NCI-H1436 treated with DMSO at 0.1 percent for 48 hours (cell line): ENCODE measurements at places on chromosomes 6 and 20.

- DNase-seq: no peak
These were observed 135.8 kb upstream of the MAP3K7 start for GRCh38 chr6:90722648-90723047.

DNA sequence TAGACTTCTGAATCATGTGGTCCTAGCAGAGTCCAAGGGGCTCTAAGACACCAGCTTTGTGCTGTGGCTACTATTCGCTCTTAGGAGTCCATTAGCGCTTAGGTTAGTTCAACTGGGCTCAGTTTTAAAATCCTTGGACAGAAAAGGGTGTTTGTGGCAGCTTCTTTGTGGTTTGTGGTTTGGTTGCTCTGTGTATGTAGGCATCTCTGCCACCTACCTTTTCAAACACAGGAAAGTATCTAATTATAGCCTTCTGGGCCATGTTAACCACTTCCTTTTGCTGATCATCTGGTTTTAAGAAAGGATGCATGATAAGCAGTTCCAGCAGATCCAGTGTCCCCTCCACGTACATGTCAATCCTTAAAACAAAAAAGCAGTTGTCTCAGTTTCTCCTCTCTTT is 10.8 kb downstream of the GSTA4 start:
- DNase-seq: no peak

GRCh38 chr6:42935322-42935721 is 6.0 kb downstream of the CNPY3 start:
- DNase-seq: no peak

GRCh38 chr20:50302341-50303057 is 111.9 kb downstream of the CEBPB start:
- no peak for DNase-seq

DNA sequence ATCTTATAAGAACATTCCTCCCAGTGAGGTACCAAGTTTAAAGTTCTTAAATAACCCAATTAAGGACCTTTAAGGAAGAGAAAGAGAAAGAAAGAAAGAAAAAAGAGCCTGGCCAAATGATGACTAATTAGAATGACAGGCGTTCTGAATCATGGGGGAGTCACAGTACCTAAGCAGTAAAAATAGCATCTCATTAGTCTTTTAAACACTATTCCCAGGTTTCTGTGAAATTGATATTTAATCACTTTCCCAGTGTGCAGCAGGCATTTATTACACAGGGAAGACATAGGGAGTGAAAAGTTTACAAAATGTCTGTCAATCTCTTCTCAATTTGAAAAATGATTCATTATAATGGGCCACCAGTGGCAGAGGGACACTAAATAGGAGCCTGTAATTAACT is 251.4 kb upstream of the MANEA start:
- no peak for DNase-seq

- no peak for DNase-seq
These were observed 23.0 kb downstream of the USP49 start for GRCh38 chr6:41872147-41872546.

GRCh38 chr6:164069350-164069990 is 655.0 kb downstream of the QKI start:
- DNase-seq: no peak

- no peak for DNase-seq
These were observed 251.8 kb downstream of the TBC1D7 start for GRCh38 chr6:13076575-13076974.

GRCh38 chr6:116971959-116972358 is 94.9 kb downstream of the RFX6 start:
- no peak for DNase-seq

GRCh38 chr6:25458485-25458884 is 179.3 kb downstream of the CARMIL1 start:
- DNase-seq: no peak

- DNase-seq: no peak
These were observed 278.7 kb upstream of the CITED2 start for GRCh38 chr6:139653111-139653510.

DNA sequence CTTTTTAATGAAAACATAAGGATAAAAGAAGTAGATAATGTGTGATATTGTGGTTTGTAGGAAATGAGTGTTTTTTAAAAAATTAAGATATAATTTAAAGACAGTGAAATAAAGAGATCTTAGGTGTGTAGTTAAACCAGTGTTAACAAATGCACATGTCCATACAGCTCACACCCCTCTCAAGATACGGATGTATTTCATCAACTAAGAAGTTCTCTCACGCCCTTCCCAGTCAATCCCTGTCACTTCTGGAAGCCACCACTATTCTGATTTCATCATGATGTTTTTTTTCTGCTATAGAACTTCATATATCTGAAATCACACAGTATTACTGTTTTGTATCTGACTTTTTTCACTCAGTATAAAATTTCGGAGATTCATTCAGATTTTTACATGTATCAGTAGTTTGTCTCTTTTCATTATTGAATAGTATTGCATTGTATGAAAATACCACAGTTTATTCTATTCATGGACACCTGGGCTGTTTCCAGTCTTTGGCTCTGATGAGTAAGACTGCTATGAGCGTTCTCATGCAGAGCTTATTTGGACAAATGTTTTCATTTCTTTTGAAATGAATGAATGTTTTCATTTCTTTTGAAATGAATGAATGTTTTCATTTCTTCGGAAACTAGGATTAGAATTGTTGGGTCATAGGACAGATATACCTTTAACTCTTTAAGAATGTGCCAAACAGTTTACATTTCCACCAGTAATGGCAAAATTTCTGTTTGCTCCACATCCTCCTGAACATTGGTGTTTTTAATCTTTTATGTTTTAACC is 49.7 kb upstream of the ELOVL5 start:
- no peak for DNase-seq

GRCh38 chr6:165807249-165807960 is 144.4 kb upstream of the PDE10A start:
- DNase-seq: no peak

DNA sequence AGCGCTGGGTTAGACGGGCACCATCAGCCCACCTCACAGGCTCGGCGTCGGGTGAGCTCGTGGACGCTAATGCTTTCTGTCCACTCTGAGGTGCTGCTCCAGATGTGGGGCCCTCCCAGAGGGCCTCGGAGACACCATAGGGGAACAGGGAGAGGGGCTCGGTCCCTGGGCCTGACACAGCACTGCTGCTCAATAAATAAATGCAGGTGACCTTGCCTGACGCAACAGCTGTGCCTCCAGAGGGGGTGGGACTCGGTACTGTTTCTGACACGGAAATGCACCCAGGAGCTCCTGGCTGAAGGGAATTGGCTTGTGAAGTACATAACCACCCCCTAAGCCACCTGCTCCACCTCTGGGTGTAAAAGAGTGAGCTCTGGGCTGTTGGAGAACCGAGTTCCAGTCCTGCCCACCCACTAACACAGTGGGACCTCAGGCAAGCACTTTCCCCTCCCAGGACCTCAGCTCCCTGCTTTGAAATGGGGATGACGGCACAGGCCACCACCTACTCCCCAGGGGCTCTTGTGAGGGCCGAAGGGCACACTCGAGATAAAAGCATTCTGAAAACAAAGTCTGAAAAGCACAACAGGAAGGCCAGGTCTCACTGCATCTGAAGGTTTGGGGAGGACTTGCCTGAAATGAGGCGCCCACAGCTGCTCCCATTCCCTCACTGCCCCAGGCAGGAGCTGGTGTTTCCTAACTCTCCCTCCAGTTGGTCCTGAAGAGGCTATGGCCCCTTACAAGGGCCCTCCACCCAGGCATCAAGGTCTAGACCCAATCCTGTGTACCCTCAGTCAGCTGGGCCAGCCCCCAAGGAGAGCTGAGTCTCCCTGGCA is 6.7 kb downstream of the KCNK15 start:
- no peak for DNase-seq

- DNase-seq: no peak
These were observed 74.2 kb downstream of the CD164 start for GRCh38 chr6:109308018-109308492.

DNA sequence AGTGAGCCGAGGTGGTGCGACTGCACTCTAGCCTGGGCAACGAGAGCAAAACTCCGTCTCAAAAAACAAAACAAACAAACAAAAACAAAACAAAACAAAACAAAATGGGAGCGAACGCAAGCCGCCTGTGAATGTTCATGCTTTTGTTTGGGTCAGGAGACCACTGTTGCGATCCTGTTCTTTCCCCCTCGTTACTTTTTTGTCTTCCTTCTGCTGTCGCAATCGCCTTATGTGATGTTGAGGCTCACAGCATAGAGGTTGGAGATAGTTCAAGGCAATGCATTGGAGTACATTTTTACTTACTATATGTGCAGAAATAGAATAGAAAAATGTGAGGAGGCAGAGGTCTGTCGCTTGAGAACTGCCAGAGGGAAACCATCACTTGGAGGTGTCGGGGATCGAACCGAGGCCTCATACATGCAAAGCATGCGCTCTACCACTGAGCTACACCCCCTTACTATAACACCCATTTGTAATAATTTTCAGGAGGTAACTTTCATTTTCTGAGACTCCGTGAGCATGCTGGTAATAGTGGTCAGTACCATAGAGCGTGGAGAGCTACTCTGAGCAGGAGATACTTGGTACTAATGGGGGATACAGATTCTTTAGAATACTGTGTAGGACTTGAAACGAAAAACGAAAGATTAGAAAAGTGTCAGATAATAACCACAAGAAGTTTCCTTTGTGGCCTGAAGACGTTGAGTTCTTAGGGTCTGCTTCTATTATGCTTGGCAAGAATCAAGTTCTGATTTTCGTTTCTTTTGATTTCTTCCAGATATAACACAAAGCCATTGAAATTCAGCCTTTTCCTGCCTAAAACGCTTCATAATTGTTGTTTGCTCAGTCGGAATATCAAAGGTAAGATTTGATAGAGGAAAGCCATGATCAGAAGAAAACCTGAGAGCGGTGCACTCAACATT is 121.1 kb downstream of the TRIM27 start:
- DNase-seq: no peak

DNA sequence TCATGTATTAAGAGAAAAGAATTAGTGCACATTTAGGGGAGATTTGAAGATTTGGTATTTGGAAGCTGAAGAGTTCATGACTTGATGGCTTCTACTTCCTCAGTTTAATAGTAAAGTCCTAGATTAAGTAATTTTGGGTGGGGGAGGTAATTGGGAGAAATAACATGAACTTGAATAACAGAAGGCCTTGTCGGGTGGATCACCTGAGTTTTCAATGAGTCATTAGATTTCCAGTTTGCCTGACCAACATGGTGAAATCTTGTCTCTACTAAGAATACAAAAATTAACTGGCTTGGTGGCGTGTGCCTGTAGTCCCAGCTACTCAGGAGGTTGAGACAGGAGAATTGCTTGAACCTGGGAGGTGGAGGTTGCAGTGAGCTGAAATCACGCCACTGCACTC is 181.0 kb downstream of the GJA1 start:
- DNase-seq: no peak

GRCh38 chr6:5996714-5997419 is 9.9 kb downstream of the NRN1 start:
- DNase-seq: no peak

DNA sequence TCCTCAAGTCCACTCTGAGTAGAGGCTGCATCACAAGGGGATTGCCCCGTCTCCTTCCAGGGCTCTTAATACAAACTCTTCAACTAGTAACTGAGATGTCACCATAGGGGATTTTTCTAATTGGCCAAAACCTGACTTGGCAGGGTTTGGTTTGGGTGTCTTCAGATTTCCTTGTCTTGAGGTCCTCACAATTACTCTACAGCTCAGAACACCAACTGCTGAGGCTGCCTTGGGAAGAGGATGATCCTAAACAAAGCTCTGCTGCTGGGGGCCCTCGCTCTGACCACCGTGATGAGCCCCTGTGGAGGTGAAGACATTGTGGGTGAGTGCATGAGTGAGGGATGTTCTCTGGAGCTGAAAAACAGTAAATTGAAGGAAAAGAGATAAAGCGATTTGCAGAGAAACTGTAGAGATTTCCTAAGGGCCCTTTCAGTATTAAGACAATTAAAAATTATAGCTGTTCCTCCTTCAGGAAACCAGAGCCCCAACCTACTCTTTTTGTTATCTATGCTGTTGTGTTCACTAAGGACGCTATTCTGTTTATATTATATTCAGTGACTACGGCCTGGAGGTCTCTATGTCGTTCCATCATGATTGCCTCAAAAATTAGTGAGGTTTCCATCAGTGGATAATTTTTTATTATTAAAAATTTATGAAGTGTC is at the start of gene HLA-DQA1:
TSS of gene HLA-DQA1 (plus strand) at position 188 of the 662 bp plus-strand sequence. CDS start at position 241, 53 bp downstream.
- no peak for DNase-seq

DNA sequence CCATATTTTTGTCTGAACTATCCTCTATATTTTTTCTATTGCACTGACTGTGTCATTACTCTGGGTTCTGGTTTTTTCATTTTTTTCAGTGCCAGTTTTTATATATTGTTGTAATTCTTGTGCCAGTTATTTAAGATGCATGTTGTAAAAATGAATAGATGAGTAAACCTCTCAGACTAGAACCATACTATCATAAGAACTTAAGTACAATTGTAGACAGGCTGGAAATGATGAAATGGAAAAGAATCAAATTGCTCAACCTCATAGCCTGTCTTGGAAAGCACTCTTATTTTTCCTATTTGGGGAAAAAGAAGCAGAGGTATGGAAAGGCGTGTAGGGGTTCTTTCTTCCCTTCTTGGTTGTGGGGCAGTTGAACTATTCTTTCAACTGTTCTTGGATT is 30.2 kb downstream of the PANK2 start:
- no peak for DNase-seq

DNA sequence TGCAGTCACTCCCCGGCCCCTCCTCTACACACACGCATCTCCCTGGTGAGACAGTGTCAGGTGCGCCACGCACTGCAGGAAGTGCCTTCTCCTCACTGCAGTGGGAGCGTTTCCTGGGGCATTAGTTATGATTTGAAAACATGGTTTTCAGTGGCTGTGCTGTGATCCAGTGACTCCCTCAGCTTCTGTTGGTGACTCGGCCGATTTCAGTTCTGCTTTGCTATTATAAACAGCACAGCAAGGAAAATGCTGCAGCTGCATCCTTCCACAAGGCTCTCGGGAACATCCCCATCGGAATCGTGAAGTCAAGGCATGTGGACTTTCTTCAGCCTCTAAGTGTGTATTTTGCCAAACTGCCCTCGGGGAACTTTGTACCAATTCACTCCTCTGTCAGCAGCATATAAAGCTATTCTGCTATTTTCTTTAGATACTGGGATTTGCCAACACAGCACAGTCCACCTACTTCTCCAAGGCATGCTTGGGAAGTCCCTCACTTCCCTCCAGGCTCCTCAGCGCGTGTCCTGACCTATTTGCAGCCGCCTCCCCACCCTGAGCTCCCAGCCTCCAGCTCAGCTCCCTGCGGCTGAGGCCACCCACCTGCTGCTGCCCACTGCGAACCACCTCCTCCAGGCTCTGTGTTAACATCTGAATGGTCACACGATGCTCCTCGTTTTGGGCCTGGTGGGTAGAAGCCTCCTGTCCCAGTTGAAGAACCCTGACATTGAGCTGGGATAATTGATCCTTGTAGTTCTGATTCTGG is 54.5 kb downstream of the GINS1 start:
- DNase-seq: no peak
